ENCODE measurements at places on chromosomes 12 and 14.

GRCh38 chr14:53209370-53209769 lies 56.2 kb upstream of the DDHD1 start:
- DNase-seq: no peak

DNA sequence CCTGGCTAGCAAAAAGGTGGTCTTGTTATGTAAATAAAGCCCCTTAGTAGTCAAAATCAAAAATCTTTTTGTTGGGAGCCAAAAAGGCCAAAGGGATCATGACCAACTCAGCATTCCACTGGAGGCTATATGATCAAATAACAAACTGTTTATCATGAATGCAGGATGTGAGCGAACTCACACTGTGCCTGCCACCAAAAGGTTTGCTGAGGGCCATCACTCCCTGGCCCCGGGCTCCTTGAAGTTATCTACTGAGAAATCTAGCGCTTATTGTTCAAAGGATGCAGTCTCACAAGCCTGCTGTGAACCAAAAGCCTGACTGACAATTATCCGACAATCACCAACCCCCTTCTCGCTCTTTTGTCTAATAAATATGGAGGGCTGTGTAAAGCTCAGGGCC lies 107.2 kb upstream of the DDHD1 start:
- no peak for DNase-seq

DNA sequence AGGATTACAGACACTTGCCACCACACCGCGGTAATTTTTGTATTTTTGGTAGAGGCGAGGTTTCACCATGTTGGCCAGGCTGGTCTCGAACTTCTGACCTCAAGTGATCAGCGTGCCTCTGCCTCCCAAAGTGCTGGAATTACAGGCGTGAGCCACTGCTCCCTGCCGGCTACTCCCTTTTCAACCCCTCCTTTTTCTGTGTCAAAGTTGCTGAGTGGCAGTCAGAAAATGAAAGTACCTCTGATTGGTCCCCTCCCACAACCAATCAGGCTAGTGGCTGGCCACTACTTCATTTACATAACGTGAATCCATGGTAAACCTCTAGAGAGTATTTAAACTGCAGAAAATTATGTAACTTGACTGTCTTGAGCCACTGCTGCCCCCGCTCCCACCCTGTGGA lies 5.9 kb downstream of the RESF1 start:
- DNase-seq: peak; percentile 10

DNA sequence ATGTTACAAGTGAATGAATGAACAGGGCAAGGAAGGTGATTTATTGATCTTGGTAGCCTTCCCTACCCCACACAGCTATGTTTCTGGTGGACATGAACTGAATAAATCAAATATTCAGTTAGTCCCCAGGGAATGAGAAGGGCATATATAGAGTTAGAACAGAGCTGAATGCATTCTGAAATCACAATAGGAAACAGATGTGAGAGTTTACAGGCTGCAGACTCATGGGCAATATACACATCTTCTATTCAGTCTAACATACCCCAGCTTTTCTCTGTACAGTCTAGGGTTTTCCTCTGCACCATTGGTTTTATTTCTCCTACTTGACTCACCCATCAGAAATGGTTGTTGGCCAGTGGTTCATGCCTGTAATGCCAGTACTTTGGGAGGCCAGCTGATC lies 7.3 kb upstream of the STX2 start:
- no peak for DNase-seq

DNA sequence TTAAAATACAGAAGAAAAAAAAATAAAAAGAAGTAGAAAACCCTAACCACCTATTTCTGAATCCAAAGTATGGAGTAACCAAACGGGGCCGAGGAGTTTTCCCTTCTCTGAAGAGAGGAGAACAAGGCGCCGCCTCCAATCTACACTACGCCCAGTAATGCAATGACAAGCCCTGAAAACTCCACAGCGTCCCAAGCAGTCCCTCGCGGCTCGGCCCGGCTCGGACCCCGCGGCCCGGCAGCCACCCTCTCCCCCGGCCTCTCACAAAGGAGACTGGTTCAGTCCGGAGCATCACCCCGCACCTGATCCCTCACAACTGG lies 371 bp downstream of the CHD8 start:
- DNase-seq: no peak

GRCh38 chr14:75579882-75580281 lies 1.5 kb downstream of the FLVCR2 start:
- DNase-seq: no peak

- no peak for DNase-seq
These were observed 178.5 kb downstream of the SSPN start for GRCh38 chr12:26373606-26374495.

DNA sequence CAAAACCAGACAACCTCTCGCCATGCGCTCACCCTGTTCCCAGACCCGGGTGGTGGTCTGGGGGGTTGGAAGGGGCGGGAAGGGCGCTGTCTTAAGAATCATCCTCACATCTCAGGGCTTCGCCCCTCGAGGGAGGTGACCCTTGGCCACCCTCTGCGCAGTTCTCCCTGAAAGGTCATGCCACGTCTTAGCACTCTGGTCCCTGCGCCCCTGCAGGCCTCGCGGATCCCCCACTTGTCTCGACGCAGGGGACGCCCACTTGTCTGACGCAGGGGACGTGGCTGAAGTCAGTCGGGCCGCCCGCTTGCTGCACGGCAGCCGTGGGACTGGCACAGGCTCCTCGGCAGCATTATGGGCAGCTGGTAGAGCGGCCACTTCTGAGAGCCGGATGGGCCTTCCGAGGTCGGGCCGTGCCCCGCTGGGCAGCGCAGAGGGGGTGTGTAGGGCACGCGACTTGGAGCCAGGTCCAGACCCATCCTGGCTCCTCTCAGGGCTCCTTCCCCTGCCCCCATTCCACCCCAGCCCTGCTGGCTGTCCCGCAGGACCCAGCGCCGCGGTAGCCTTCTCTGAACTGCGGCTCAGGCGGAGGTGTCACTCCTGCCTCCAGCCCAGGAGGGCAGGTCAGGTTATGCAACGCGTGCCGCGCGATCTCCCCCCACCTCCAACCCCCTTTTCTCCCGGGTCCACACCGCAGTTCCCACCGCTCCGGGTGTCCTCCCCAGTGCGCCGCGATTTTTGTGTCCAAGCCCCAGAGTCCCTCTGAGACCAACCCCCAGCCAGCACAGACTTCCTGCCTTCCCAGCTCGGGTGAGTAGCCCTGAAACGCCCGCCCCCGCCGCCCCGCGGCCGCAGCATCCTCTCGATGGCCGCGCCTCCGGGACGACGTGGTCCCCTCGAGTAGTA lies 40.9 kb upstream of the CAPRIN2 start:
- peak; percentile 45 for DNase-seq

GRCh38 chr12:121946313-121947025 lies 28.1 kb downstream of the CFAP251 start:
- no peak for DNase-seq

DNA sequence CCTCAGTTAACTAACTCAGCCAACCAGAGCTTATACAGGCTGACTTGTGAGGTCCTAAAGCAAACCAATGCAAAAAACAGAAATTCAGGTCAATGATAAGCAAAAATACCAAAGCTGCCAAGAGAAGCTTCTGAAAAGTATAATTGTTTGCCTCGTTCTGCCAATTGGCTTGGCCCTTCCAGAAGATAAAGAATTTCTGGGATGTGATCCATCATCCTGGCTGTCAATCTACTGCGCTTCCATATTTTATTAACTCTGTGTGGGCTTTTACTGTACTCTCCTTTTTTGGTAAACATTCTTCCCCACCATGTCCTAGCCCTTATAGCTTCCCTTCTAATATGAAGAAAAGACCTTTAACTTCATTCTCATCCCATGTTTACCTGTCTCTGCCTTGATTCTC lies 387.9 kb downstream of the TMEM117 start:
- DNase-seq: no peak

- DNase-seq: no peak
These were observed 31.6 kb downstream of the TMTC1 start for GRCh38 chr12:29752121-29752520.

GRCh38 chr12:124568431-124569374 lies 1.3 kb upstream of the NCOR2 start:
- DNase-seq: no peak

GRCh38 chr14:85798856-85799255 lies 268.9 kb downstream of the FLRT2 start:
- DNase-seq: no peak

- no peak for DNase-seq
These were observed 2.5 kb upstream of the SSH1 start for GRCh38 chr12:108859923-108860291.

DNA sequence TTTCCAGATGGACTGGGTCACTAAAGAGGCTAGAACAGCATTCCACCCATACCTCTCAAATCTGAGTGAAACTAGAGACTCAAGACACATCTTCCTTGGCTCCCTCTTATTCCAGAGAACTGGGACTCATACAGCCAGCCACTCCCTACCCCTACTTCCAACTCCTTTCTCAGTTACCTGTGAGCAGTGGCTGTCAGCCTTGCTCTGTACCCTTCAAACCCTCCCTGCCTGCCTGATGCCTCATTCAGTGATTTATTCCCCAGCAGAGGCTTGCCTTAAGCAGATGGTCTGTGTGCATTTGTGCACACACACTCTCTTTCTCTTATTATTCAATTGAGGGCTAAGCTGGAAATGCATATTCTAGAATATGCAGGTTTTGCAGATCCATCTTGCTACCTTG lies 14.6 kb downstream of the GPR84 start:
- no peak for DNase-seq

DNA sequence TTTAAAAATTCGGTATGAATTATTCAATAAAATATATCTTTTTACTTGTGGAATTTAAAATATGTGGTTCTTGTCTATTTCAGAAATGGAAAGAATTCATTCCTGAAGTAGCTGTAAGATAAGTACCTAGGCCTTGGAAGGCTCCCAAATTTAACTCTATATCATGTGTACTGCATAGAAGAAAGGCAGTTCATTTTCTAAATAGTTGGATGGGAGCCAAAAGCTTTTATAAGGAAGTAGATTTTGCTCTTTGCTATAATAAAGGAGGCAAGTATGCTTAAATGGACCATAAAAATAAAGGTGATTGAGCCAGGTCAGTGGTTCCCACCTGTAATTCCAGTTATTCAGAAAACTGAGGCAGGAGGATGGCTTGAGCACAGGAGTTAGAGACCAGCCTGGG lies 187.5 kb downstream of the ATXN7L3B start:
- DNase-seq: no peak

DNA sequence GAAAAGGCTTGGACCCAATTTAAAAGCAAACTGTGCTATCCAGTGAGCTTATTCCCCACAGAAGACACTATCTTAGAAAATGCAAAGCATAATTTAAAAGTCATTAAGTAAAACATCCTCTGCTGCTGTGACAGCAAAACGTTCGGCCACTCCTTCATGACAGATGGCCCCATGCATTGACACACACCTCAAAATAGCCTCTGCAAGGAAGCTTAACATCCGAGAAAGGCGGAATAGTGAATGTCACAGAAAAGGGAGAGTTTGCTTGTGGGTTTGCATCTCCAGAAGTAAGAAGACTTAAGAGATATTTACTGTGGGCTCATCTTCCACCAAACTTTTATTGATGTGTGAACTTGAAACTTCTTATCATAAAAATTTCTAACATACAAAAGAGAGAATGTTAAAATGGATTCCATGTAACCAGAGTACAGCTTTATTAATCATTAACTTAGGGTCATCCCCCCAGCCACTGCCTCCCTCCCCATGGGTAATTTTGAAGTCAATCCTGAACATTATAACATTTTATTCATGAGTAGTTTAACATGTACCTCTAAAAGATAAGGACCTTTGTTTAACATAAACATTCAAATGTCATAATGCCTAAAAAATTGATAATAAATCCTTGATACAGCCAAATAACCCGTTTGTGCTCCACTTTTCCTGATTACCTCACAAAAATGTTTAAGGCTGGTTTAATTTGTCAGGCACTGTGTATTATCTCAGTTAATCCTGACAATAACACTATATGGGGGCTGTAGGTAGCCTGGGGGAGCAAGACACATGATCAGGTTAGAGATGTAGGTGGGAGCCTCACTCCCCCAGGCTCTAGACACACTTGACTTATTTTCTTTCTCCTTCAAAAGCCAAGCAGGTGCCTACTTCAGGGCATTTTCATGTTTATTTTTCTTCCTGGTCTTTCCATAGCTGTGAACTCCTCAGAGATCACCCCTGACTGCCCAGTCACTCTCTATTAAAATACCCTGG lies 119.7 kb upstream of the TMCC3 start:
- DNase-seq: no peak

- no peak for DNase-seq
These were observed 409.7 kb downstream of the EGLN3 start for GRCh38 chr14:33541171-33541570.

DNA sequence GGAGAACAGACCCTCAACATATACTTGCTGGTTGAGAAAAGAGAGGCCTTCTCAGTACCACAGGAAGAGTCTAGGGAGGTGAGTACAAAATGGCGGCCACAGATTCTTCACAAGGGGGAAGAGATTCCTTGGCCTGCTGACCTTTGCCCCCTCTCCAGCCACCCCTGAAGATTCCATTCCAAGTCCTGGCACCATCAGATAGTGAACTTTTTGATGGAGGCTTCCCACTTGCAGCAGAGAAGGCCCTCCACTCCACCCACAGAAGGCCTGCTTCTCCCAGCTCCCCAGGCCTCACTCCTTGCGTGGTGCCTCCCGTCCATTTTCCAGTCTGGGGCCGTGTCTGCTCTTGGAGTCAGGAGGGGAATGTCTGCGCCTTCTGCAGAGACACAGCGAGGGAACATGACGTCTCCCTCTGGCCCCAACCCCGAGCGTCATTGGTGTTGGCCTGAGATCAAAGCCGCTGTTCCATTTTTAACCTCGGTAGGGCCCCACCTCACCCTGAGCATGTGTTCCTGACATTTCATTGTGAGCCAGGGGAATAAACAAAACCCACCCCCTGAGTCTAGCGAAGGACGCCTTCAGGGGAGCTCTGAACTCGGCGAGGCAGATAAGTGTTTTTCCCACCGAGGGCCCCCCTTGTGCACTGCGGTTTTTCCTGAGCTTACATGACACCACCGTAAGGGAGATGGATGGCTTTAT lies 268.7 kb upstream of the TBX3 start:
- no peak for DNase-seq

- no peak for DNase-seq
These were observed 17.4 kb downstream of the C12orf50 start for GRCh38 chr12:88011755-88012154.

DNA sequence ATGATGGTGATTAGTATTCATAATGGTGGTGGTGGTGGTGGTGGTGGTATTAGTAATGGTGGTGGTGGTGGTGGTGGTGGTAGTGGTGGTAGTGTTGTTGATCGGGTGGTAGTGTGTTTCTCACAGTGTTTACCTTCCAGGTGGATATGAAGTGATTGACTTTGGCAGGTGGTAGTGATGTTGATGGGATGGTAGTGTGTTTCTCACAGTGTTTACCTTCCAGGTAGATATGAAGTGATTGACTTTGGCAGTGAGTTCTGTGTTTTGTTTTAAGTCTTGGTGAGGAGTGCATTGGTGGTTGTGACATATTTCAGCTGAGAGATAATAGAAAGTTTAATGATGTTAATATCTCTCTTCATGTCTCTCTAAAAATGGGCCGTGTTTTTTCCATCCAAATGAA lies 189.4 kb downstream of the TMTC2 start:
- no peak for DNase-seq

GRCh38 chr12:51721282-51721940 lies 127.1 kb downstream of the FIGNL2 start:
- DNase-seq: peak; percentile 6

- DNase-seq: no peak
These were observed 6.5 kb upstream of the BCAT1 start for GRCh38 chr12:24955389-24955788.

- no peak for DNase-seq
These were observed 198.3 kb upstream of the PDZRN4 start for GRCh38 chr12:40989785-40990184.

GRCh38 chr12:76460807-76461206 lies 98.8 kb downstream of the OSBPL8 start:
- no peak for DNase-seq
